T-helper 22 cell (primary cell): ENCODE measurements at places on chromosomes 5 and 9.

GRCh38 chr5:14109771-14110170, 33.4 kb upstream of the TRIO start:
- no peak for DNase-seq

GRCh38 chr5:95624368-95624767, 4.5 kb downstream of the GPR150 start:
- DNase-seq, result no peak

DNA sequence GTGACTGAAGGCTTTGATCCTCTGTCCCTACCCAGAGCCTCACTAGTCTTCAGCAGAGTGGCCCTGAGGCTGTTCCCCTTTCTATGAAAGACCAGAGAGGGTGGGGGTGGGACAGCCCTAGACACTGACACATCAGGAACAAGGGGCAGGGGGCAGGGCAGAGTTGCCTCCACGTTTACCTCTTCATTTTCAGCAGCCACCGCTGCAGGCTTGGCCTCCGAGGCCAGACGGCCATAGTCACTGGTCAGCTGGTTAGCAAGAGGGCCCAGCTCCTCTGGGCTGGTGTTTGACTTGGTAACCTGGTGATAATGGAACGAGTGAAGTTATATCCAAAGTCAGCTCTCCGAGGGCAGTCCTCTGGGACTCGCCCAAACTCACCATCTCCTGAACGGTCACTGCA, 15.6 kb upstream of the TPM2 start:
- no peak for DNase-seq

DNA sequence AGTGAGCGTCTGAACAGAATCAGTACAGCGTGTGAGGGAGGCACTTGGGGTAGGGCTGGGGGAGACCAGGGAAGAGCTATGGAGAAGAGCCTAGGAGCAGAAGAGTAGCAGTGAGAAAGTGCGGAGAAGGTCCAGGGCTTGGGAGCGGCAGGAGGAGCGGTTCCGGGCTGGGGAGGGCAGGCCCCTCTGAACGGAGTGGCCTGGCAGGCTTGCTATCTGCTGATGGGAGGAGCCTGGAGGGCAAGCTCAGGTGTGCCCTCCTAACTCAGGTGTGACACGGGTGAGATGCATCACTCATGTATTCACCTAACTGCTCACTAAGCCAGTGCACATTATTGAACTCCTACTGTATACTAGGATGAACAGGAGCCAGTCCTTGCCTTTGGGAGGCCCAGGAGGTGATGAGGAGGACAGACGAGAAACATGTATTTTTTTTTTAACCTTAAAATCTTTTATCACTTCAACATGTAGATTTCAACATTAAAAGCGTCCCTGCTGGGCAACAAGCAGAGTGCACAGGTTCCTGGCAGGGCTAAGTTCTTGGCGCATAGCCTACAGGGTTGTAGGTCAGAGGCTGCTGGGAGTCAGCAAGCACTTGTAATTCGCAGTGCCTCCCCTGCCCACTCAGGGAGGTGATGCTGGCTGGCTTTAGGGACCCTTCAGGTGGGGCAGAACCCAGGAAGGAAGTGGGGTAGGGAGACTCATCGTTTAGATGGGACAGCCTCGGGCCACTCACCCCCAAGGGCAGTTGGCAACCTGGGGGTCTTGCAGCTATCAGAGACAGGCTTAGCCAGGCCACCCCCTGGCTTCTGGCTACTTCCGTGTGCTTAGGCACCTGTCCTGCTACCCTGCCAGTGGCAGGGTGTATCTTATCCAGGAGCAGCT, 55.5 kb downstream of the TMOD1 start:
- no peak for DNase-seq

DNA sequence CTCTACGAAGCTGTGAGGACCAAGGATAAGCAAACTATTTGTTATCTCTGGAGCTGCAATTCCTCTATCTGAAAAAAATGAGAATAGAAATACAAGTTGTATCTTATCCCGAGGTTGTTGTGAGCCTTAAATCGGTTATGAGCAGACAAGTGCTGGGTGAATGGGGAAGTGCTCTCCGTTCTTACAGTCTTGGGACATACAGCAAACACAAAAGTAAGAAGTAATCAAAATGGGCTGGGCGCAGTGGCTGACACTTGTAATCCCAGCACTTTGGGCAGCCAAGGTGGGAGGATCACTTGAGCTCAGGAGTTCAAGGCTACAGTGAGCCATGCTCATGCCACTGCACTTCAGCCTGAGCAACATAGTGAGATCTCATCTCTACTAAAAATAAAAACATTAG, 31.7 kb downstream of the ITK start:
- DNase-seq, result no peak

DNA sequence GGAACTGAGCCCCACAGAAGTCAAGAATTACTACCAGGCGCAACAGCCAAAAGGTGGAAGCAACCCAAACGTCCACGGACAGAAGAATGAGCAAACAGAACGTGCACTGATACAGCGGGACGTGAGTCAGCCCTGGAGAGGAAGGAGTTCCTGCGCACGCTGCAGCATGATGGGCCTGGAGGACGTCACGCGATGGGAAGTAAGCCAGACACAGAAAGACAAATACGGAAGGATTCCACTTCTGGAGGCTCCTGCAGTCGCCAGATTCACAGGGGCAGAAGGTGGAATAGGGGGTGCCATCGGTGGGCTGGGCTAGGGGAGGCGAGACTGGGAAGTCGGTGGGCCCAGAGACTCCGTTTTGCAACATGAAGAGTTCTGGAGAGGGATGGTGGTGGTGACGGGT, 80.3 kb upstream of the PHYKPL start:
- DNase-seq, result no peak

- DNase-seq, result no peak
Observed at GRCh38 chr9:22809371-22809770, 362.7 kb downstream of the DMRTA1 start.

DNA sequence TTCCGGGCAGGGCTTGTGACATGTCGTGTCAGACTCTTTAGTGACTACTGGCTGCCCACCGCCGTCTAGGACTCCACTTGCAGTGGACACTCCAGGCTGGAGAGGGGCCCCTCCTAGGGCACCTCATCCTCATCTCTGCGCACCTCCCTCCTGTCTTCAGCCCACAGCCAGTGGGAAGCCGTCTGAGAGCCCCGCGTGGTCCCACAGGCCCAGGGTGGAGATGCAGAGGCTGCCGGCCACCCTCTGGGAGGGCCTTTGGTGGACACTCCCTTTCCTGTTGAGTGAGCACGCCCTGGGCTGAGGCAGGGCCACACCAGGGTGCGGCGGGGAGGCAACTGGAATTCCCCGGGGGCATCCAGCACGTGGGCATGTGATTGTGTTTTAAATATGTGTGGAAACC, 80.5 kb downstream of the IRX2 start:
- DNase-seq, result no peak

GRCh38 chr5:149434162-149435014, 55.3 kb upstream of the IL17B start:
- DNase-seq, result no peak

GRCh38 chr5:176570044-176570443, 20.9 kb downstream of the CDHR2 start:
- DNase-seq, result no peak

DNA sequence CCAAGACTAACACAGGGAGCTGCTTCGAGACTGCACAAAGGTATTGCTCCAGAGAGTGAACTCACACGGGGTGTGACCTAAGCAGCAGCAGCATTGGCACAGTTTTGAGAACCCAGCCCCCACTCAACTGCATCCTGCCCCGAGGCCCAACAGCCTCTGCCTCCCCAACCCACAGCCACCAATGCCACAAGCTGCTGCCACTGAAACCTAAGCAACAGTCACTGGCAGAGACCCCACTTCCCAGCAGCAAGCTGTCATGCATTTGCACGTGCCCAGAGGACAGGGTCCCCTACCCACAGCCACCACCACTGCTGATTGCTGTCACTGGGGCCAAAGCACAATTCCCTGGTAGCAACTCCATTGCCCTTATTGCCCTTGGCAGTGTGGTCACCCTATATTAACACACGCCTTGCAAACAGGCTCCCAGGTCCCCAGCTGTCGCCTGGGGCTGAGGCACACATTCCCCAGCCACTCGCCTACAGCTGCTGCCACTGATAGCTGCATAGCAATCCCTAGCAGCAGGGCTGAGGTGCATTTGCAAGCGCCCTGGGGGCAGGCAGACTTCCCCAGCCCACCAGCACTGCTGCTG, 141.0 kb downstream of the AGTPBP1 start:
- no peak for DNase-seq

DNA sequence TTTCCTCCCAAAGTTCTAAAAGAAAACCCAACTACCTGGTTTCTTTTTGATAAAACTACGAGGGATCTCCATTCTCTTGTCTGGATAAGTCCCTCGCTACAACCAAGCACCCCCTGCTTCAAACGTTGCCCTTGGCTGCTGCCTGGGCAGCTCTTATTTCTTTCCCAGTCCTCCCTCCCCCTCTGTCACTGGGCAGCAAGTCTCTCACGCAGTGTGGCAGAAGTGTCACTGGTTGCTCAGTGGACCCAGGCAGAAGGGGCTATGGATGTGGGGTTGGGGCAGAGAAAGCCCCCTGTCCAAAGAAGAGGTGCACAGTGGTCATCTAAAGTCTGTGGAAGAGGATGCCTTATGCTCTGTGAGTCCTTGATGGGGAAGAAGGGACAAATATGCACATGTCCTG, 7.2 kb upstream of the SMIM32 start:
- no peak for DNase-seq

- no peak for DNase-seq
Observed at GRCh38 chr9:129712634-129713401, 40.0 kb downstream of the PTGES start.

- no peak for DNase-seq
Observed at GRCh38 chr5:92505925-92506324, 1075.1 kb downstream of the NR2F1-AS1 start.

GRCh38 chr5:73735032-73735734, 109.2 kb downstream of the ARHGEF28 start:
- no peak for DNase-seq

GRCh38 chr5:36177715-36178523, 26.0 kb downstream of the SKP2 start:
- DNase-seq, result no peak

- no peak for DNase-seq
Observed at GRCh38 chr5:153347611-153348010, 142.9 kb upstream of the GRIA1 start.

DNA sequence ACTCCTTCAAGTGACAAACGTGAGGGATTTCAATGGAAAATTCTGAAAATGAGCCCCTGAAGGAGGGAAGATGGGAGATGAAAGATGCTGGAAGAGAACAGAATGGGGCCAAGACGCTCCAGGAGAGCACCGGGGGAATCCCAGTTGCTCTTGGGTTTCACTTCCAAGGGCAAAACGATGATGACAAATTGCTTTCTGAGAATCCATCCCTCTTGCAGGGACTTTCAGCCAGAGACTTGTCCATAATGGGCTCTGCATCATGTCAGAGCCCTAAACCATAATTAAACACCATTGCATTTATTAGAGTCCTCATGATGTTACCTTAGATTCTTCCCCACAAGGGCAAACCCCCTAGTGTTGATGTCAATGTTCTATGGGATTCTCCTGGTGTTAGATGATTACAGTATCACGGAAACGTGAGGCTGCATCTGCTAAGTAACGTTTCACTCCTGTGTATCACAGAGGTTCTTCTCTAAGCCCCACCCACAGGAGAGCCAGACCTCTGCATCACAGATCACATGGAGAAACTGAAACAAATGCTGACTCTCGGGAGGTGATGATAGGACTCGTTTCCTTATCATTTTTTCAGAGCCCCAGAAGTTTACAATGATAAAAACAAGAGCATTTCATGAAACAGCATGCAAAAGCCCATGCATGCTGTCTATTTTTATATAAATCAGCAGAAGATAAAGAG, 114.4 kb downstream of the TENT4A start:
- DNase-seq, result peak; percentile 7

GRCh38 chr9:90981726-90982125, 180.1 kb downstream of the SYK start:
- DNase-seq, result no peak

GRCh38 chr5:136094913-136095641, 37.6 kb upstream of the SMAD5 start:
- DNase-seq, result no peak

DNA sequence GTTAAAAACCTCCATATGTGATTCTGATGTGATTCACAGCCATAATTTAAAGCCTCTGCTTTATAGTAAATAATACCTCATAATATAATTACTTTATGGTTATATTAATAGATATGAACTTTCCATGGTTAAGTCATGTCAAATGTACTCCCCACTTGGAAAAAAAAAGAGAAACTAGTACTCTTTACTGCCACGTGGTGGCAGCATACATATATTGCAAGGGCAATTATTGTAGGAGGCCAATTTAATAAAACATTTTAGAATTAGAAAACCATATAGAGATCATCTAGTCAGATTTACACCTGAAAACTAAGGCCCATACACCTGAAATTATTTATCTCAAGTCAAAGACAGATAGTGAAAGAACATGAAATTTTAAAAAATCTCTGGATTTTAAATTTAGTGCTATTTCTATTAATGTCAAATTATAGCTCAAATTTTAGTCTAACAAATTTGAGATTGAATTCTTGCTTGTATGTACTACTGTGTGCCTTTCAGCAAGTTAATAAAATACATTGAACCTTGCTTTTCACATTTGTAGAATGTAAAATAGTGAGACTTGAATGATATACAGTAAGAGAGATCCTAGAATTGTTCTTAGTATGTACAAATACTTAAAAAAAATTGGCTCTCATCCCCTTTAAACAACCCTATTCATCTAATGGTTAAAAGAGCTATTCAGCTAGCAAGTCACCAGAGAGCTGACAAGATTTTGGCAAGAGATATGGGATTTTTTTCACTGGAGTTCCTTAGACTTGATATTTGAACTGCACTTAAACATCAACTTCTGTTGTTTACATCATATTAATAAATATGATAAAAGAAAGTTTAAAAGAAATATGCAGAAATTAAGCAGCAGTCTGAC, 603.8 kb downstream of the TLE4 start:
- no peak for DNase-seq

DNA sequence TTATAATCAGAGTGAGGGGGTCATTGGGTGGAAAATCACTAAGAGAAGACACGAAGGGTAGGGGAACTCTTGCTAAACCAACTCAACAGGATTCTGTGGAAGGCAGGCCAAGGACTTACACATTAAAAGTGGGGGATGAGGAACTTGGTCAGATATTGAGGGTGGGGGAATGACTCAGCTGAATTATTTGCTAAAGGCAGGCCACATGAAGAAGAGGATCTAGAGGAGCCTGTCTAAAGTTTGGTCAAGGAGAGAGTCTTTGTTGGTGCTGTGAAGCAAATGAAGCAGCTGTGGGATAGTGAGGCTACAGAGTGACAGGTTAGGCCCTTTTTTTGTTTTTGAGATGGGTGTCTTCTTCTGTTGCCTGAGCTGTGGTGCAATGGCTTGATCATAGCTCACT, 63.9 kb upstream of the SPRY4 start:
- DNase-seq, result no peak

GRCh38 chr5:167507463-167508233, 783.8 kb upstream of the WWC1 start:
- DNase-seq, result no peak

GRCh38 chr9:130989891-130990290, 19.1 kb upstream of the LAMC3 start:
- no peak for DNase-seq

- no peak for DNase-seq
Observed at GRCh38 chr9:69748304-69748703, 11.5 kb downstream of the PTAR1 start.
